ENCODE measurements at places on chromosomes 7 and 10.

DNA sequence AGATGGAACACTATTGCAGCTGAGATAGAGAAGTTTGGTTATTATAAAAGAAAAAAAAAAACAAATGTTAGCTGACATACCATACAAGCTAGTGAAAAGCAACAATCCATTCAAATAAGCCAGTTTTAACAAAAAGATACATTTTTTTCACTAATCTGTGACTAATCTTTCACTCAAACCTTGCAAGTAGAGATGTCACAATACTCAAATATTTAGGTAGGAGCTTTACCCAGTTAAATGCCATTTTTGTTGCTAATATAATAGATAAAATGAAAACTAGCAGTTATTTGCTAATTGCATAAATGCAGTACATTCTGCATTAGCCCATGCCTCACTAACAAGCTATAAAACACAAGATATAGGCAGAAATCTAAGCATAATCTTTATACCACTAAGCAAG lies 123.6 kb downstream of the BTAF1 start:
- DNase-seq = no peak

GRCh38 chr10:44733501-44734488 lies 177.3 kb upstream of the TMEM72 start:
- DNase-seq = no peak

DNA sequence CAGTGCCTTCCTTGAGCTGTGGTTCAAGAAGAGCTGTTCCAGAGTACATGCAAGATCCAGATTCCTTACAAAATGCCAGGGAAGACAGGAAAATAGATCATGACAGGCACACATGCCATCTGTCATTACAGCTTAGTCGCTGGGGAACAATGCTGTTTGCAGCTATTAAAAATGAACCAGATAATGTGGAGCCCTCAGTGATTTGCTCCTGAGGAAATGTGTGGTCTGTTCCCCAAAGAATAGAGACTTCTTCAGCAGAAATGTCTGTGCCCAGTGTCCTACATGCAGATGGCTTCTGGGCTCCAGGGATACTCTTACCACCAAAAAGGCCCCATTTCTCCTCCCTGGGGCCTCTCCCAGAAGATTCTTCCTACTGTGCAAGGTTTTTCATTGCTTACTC lies 627.9 kb downstream of the SORCS3 start:
- DNase-seq = no peak

- DNase-seq = no peak
Observed at GRCh38 chr10:93678805-93679587, 23.4 kb downstream of the FRA10AC1 start.

DNA sequence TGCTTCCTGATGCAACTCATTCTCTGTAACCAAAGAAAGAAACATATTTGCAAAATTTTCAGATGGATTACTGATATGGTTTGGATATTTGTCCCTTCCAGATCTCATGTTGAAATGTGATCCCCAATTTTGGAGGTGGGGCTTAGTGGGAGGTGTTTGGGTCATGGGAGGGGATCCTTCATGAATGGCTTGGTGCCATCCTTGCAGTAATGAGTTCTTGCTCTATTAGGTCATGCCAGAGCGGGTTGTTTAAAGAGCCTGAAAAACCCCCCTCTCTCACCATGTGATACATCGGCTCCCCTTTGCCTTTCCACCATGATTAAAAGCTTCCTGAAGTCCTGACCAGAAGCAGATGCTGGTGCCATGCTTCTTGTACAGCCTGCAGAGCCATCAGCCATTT lies 43.8 kb upstream of the PRKG1 start:
- DNase-seq = no peak

DNA sequence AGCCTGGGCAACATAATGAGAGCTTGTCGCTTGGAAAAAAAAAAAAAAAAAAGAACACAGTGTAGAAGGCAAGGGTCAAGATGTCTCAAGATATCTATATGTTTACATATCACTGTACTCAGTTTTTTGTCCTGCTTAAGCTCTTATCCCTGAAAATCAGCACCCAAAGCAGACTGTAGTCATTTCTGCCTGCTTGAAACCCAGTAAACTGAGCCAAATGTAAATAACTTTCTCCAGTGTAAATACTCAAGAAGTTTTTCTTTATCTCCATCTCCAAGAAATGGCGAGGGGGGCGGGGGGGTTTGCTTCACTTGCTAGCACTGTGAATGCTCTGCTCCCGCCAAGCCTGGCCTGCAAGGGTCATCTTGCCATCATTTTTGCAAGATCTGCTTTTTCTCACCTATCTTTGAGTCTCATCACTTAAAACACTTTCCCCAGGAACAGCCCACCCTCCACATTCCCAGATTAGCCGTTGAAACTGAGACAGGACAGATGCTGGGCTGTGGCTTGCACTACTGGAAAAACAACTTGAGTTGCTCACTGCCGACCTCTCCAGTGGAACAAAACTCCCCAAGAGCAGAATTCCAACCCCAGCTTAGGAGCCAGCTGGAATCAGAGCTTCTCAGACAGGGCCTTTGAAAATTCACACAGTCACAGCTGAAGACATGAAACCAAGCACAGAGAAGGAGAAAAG lies 54.6 kb downstream of the AFAP1L2 start:
- no peak for DNase-seq

GRCh38 chr7:24395512-24395911 lies 111.5 kb downstream of the NPY start:
- no peak for DNase-seq

DNA sequence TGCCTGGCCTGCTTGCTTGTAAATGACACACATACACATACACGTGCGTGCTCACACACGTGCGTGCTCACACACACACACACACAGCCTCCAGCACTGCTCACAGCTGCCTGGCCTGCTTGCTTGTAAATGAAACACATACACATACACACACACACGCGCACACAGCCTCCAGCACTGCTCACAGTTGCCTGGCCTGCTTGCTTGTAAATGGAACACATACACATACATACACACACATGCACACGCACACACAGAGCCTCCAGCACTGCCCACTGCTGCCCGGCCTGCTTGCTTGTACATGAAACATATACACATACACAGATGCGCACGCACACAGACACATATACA lies 397.2 kb downstream of the PLXNA4 start:
- no peak for DNase-seq

GRCh38 chr10:7231509-7232414 lies 179.1 kb downstream of the SFMBT2 start:
- no peak for DNase-seq

DNA sequence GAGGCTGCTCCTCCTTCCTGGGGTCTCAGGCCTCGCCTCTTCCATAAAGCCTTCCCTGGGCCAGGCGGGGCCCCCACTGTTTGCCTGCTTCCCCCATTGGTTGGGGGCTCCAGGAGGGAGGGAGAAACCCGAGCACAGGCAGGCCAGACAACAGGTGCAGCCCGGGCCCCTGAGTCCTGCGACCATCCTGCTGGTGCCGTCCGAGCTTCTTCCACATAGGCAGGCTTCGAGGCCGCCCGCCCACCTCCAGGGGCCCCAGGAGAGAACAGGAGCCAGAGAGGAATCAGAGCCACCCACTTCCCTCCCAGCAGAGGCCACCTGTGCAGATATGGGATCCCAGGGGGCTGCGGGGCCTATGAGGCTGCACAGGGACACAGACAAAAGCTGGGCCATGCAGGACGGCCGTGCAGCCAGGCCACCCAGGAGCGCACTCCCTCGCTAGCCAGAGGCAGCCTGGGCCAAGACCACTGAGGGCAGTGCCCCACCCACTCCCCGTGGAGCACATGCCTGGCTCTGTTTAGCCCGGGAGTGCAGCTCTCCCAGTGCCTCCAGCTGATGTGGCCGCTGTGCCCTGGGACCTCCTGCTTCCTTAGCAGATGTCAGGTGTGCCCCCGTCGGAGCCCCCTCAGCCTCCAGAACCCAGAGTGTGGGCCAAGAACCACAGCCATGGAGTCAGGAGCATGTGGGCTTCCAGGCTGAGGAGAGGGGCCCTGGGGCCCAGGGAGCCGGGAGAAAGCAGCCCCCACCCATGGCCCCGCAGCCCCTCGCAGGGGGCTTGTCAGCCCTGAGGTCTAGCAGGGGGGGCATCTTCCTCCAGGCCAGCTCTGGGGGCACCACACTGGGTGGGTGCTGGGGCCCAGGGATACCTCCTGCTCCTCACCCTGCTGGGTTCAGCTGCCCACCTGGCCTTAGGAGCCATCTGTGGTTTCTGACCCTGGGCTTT lies 59.9 kb upstream of the INPP5A start:
- no peak for DNase-seq

GRCh38 chr10:120342115-120342714 lies 114.8 kb upstream of the PLPP4 start:
- no peak for DNase-seq

DNA sequence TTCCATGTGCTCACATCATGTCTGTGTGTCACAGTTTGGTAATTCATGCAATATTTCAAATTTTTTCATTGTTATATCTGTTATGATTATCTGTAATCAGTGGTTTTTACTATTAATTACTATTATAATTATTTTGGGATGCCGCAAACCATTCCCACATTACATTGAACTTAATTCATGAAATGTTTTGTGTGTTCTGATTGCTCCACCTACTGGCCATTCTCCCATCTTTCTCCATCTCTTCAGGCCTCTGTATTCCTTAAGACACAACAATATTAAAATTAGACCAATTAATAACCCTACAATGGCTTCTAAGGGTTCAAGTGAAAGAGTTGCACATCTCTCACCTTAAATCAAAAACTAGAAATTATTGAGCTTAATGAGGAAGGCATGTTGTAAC lies 398.5 kb downstream of the PCDH15 start:
- DNase-seq = no peak

DNA sequence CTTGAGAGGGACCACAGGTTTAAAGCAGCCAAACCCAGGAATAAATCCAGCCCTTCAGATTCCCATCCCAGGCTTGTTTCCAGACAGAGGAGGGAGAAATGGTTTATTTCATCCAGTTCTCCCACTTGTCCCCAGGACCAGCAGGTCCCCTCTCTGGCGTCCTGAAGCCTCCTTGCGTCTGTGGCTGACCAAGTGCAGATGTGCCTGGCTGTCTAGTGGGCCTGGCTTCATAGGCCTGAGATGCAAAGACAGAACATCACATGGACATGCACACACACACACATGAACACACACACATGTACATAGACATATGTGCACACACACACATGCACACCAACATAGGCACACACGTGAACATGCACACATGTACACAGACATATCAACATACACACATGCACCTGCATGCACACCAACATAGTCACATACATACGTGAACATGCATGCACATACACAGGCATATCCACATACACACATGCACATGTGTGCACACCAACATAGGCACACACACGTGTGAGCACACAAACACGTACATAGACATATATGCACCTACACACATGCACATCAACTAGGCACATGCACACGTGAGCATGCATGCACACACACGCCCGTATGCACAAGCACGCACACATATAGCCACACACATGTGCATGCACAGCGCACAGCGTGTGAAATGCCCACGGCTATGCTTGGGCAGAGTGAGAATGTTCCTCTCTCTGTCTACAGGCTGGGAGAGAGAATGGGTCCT lies 10.7 kb downstream of the FOXL3 start:
- no peak for DNase-seq

DNA sequence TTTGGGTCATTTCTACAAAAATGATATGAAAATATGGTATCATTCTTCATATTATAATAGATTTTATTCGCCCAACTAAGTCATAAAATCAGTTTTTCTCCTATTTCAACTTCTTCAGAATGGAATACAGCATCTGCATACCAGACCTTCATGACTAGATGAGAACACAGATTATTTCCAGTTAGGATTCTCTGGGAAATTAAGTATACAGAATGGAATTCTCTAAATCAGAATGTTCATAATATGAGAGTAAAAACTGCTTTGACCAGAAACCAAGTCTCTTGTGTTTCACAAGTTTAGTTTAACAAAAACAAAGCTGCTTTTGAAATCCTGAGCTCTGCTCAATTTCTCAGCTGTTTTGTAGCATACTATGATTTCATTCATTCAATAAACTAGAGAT lies 160.3 kb upstream of the SEMA3A start:
- DNase-seq = no peak

GRCh38 chr7:29328045-29328444 lies 133.5 kb downstream of the CHN2 start:
- no peak for DNase-seq

- no peak for DNase-seq
Observed at GRCh38 chr10:76015245-76015644, 583.8 kb downstream of the LRMDA start.

DNA sequence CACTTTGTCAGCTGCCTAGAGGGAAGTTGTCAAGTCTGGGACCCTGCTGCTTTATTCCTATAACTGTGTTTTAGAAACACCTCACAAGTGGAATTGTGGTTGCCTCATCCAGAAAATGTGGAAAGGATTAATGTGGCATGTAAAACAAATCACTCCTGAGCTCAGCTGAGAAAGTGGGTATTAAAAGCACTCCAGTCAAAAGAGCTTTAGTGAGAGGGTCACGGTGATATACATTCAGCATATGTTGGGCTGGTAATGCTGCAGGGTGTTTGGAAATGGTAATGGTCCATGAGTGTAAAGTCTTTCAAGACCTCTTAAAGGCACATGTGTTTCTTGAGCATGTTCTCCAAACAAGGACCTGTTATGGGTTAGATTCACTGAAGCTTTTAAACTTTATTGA lies 318.2 kb upstream of the MEOX2 start:
- no peak for DNase-seq

GRCh38 chr7:149004405-149005370 lies 23.6 kb downstream of the PDIA4 start:
- no peak for DNase-seq

DNA sequence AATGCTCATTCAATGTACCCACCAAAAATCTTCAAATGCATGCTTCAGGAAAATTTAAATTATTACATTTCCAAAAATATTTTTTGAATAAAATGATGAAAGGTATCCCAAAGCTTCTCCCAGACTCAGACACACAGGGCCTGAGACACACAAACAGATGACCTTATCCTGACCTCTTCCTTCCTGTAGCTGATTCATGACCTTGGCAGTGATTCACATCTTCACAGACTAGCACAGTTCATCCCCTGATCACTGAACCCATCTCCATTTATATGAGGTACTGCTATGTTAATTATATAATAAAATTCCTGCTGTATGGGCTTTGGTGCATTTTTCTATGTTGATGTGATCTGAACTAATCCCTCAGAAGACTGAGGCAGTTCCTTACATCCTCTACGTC lies 265.0 kb upstream of the GLI3 start:
- no peak for DNase-seq

DNA sequence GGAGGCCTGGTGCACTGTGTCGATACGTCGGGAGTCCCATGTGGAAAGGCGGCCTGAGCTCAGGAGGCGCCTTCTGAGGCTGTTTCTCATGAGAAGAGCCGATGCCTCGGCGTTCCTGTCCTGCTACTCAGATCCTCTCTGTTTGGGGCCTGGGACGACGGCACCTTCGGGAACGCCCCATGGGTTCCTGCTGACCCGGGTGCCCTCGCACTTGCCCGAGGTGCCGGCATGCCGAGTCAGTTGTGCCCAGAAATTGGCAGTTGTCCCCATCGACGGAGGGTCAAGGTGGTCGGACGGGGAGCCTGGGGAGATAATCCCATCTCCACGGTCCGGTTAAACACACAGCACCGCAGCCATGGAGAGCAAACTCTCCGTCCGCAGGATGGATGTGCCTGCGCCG lies 33.0 kb downstream of the NKX6-2 start:
- no peak for DNase-seq
